ENCODE measurements at places on chromosomes 13 and 19.
A peak's percentile ranks its signal among the peaks of the same experiment; 100 is the strongest.

DNA sequence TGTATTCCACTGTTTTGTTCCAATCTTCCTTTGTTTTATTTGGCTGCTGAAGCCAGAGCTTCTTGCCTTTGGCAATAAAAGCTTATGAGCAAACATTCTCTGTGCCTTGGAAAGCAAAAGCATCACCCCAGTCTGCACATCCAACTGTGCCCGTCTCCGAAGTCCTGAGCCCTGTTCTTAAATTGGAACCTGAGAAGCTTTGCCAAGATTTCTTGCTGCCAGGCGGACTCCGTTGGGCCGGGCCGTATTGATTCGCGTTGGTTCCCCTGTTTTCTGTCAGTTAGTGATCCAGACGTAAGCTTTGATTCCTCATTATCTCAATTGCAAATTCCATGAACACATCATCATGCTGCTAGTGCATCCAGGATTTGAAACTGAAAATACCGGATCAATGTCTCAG, 793.0 kb downstream of the OLFM4 start:
- DNase-seq: no peak
- H3K4me3 ChIP-seq: no peak overlapping the region
- no peak overlapping the region for H3K27ac ChIP-seq
- H3K36me3 ChIP-seq: no peaks in the 10 kb centered on the region
- H3K27me3 ChIP-seq: no peaks in the 10 kb centered on the region

- no peak overlapping the region for H3K27ac ChIP-seq
- no peaks in the 10 kb centered on the region for H3K4me1 ChIP-seq
- peaks cover 7% of the 10 kb centered on the region for H3K36me3 ChIP-seq
- DNase-seq: no peak
These were observed 1.9 kb downstream of the NTN5 start for GRCh38 chr19:48670699-48671445.

DNA sequence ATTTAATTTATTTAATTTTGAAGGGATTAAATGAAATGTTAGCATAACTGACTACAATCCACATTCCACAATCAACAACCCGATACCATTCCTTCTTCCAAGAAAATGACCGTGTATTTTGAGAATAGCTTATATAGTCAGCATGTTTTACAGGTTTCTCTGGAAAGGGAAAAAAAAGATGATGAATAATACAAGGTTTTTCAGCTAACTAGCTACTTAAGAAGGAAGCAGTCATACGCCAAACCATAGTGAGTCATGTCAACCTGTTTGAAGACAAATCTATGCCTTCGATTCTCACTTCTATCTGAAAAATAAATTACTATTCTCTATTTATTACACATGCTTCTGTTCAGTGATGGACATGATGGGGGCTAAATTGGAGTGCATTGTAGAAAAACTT, 258.6 kb downstream of the EFNB2 start:
- no peak overlapping the region for H3K4me3 ChIP-seq
- no peak overlapping the region for H3K27ac ChIP-seq
- H3K36me3 ChIP-seq: no peaks in the 10 kb centered on the region
- DNase-seq: no peak

DNA sequence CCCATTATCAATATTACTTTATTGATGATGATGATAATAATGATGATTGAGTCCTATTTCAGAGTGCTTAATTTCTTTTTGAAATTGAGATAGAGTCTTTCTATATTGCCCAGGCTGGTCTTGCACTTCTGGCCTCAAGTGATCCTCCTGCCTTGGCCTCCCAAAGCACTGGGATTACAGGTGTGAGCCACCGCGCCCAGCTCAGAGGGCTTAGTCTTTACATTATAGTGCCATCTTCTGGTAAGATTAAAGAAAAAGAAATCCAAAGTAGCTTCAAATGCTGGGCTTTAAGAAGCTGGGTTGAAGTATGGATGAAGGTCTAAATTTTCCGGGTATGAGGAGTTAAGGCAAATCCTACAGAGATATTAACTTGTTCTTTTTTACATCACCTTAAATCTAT, 3.4 kb upstream of the ZNF333 start:
- no peaks in the 10 kb centered on the region for H3K36me3 ChIP-seq
- H3K27ac ChIP-seq: no peak overlapping the region
- no peak for DNase-seq
- no peak overlapping the region for H3K4me3 ChIP-seq
- H3K27me3 ChIP-seq: no peaks in the 10 kb centered on the region
- H3K4me1 ChIP-seq: no peaks in the 10 kb centered on the region

DNA sequence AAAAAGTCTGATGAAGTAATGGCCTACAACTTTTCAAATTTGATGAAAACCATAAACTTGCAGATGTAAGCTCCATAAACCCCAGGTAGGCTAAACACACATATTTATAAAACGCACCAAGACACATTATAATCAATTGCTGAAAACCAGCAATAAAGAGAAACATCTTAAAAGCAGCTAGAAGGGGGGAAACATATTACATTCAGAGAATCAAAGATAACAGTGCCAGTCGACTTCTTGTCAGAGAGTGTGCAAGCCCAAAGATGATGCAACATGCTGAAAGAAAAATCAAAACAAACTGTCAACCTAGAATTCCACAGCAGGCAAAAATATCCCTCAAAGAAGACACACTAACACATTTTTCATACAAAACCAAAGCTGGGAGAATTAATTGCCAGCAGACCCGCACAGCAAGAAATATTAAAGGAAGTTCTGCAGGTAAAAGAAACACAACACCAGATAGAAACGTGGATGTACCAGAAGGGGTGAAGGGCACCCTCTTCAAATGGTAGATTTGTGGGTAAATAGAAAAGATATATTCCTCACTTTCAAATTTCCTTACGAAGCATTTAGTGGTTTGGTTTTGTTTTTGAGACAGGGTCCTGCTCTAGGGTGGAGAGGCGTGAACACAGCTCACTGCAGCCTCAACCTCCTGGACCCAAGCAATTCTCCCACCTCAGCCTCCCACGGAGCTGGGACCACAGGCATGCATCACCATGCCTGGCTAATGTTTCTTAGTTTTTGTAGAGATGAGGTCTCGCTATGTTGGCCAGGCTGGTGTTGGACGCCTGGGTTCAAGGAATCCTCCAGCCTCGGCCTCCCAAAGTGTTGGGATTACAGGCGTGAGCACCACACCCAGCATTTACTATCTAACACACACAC, 16.5 kb upstream of the ATP1A3 start:
- no peaks in the 10 kb centered on the region for H3K4me1 ChIP-seq
- H3K27me3 ChIP-seq: no peaks in the 10 kb centered on the region
- H3K4me3 ChIP-seq: peak overlapping the region; percentile 20
- DNase-seq: no peak
- peaks cover 4% of the 10 kb centered on the region for H3K36me3 ChIP-seq

DNA sequence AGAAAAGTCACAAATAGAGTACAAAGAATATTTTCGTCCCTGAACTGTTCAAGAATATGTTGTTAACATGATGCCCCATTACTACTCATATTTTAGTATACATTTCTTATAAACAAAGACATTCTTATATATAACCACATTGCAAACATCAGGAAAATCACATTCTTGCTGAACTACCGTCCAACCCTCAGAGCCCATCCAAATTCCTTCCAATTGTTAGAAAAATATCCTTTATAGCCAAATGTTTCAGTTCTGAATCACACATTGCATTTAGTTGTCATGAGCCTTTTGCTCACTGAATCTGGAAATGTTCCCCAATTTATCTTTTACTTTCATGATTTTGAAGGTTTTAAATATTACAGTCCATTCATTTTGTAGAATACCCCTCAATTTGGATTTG, 467.8 kb upstream of the ARGLU1 start:
- no peak overlapping the region for H3K27ac ChIP-seq
- 0 out of 2 replicates have a peak, but pooled peaks cover 2% of the 10 kb centered on the region for H3K4me1 ChIP-seq
- DNase-seq: no peak
- no peaks in the 10 kb centered on the region for H3K36me3 ChIP-seq

GRCh38 chr13:23466144-23467002, 32.9 kb upstream of the SACS start:
- H3K27me3 ChIP-seq: no peaks in the 10 kb centered on the region
- H3K4me3 ChIP-seq: peak overlapping the region; percentile 72
- DNase-seq: peak; percentile 67
- H3K36me3 ChIP-seq: no peaks in the 10 kb centered on the region
- H3K4me1 ChIP-seq: peaks cover 5% of the 10 kb centered on the region
- H3K27ac ChIP-seq: no peak overlapping the region

DNA sequence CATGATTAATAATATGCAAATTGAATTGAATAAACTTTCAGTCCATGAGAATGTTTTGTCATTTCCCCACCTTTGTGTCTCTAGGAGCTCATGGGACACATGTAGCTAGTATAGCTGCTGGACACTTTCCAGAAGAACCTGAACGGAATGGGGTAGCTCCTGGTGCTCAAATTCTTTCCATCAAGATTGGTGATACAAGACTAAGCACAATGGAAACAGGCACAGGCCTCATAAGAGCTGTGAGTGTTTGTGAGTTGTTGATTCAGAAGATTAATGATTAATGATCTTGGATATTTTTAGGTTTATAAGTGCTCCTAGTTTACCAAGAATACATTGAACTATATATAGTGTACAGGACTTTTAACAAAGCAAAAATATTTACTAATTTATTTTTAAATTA, 30.1 kb downstream of the TPP2 start:
- H3K4me3 ChIP-seq: no peak overlapping the region
- H3K4me1 ChIP-seq: no peaks in the 10 kb centered on the region
- DNase-seq: no peak
- no peaks in the 10 kb centered on the region for H3K27me3 ChIP-seq
- no peak overlapping the region for H3K27ac ChIP-seq
- H3K36me3 ChIP-seq: peaks cover 67% of the 10 kb centered on the region

DNA sequence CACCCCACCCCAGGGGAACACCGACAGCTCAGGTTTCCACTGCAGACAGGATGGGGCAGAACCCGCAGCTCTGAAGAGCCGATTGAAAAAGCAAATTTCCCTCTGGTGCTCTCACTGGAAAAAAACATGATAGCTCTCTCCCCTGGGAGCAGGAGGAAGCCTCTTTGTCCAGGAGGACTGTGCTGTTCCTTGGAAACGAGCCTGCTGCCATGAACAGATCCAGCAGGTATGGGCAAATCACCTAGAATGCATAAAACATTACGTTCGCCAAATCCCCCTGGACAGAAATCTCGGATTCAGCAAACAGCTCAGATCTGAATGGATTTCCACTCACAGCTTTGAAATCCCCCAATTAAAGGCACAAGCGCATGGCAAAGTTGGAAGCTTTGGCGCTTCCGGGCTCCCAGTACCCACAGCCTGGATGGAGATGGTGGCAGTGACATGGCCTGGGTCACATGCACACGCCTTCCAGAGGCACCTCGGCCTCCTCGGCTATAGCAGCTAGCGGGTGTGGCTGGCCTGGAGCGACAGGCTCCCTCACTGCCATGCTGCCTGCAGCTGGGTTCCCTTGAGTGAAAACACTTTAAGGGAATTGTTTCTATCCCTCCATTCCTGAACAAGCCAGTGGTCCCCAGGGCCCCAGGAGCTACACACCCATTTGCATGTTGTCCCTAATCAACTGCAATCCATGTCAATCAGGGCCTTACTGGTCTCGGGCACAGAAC, 59.1 kb downstream of the CEBPG start:
- H3K4me1 ChIP-seq: no peaks in the 10 kb centered on the region
- no peak for DNase-seq
- H3K27ac ChIP-seq: no peak overlapping the region
- no peaks in the 10 kb centered on the region for H3K27me3 ChIP-seq

- H3K36me3 ChIP-seq: no peaks in the 10 kb centered on the region
- DNase-seq: peak; percentile 85
- H3K27me3 ChIP-seq: no peaks in the 10 kb centered on the region
- no peaks in the 10 kb centered on the region for H3K4me1 ChIP-seq
- H3K4me3 ChIP-seq: peak overlapping the region; percentile 82
These were observed 2.1 kb downstream of the PNMA8C start for GRCh38 chr19:46426506-46427162.

DNA sequence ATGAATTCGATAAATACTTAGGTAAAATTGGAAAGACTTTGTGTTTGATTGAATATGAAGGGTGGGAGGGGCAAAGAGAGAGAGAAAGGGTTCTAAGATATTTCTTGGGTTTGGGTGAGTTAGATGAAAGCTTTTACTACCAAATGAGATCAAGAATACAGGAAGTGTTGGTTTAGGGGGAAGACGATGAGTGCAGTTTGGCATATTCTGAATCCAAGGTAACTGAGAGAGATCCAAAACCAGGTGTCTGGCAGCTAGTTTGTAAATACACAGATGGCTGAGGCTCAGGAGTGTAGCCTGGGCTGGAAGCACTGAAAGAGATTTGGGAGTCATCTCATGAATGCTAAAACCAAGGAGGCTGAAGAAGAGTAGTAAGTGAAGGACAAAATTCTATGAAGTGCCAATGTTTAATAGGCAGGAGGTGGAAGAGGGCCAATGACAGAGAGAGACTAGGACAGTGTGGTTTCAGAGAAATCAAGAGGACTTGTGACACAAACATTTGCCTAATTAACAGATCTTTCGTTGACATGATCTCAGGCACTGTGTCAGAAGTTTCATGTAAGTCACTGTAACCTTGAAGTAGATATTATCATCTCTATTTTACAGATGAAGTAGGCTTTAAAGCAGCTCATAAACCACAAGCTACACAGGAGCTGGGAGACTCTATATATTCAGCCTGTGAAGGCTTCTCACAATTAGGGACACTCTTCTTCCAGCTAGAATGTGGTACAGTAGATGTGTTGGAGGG, 70.2 kb upstream of the ZDHHC20 start:
- no peak overlapping the region for H3K27ac ChIP-seq
- H3K4me3 ChIP-seq: no peak overlapping the region
- no peak for DNase-seq

DNA sequence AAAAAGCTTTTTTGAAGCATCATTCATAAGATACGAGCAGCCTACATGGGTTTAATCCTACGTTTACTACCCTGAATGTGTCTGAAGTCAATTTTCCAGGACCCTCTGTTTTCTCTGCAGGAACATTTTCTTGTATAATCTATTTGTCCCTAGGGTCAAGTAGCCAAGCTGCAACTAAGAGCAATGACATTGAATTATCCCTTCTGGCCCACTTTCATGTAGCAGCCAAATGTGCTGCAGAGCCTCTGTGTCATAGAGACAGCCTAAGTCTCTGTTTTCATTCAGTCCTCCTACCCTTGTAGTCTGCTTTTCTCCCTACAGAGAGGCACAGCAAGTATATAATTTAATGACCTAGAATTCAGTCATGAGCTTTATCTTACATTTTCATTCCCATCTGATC, 82.1 kb downstream of the ZAR1L start:
- no peak for DNase-seq
- H3K4me1 ChIP-seq: no peaks in the 10 kb centered on the region
- H3K27ac ChIP-seq: no peak overlapping the region
- no peaks in the 10 kb centered on the region for H3K27me3 ChIP-seq
- H3K36me3 ChIP-seq: peaks cover 12% of the 10 kb centered on the region

Data from H9 (cell line).